ENCODE measurements at places on chromosomes 7 and 10. TPM values are rescaled to one million over a fixed set of nuclear protein-coding genes. Genes with fewer than 3 reads are reported as not detected.

GRCh38 chr7:101916041-101916800 is 98.8 kb downstream of the CUX1 start:
- DNase-seq = no peak

Gene RBP3
- total RNA-seq = not detected

GRCh38 chr10:87930141-87930540 is 66.7 kb downstream of the PTEN start:
- DNase-seq = no peak

DNA sequence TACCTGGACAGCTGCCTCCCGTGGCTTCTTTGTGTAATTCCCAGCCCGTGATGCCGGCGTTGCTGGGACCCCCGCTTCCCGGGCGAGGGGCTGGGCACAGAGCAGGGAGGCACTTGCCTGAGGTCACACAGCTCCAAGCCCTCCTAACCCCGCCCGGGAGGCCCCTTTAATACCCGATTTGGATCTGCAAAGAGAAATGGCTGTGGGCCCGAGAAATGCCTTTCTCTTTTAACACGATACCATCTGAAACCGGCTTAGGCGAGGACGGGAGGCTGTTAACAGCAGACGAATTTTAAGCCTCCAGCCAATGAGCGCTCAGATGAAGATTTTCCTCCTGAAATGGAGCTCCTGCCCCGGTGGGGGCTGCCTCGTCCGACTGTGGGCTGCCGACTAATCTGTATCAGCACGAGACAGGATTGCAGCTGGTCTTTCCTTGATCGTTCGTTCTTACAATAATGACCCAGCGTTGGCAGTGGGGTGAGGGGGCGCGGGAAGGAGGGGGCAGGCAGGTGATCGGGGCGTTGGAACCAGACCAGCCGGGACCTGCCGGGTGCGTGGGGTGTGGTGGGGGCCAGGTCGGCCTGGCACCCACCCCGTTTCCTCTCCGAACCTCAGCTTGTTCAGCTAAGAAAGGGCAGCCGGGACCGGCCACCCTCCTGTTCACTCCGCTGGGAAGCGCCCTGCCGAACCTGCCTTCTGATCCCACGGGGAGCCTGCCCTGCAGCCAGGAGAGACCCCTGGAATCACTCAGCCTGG is 36.2 kb upstream of the FOXL3 start:
- no peak for DNase-seq

Gene TDRD1
- not detected for total RNA-seq

GRCh38 chr7:111780527-111780926 is 218.2 kb upstream of the IMMP2L start:
- DNase-seq = no peak

Gene MMP21
- 0.30 TPM for total RNA-seq

DNA sequence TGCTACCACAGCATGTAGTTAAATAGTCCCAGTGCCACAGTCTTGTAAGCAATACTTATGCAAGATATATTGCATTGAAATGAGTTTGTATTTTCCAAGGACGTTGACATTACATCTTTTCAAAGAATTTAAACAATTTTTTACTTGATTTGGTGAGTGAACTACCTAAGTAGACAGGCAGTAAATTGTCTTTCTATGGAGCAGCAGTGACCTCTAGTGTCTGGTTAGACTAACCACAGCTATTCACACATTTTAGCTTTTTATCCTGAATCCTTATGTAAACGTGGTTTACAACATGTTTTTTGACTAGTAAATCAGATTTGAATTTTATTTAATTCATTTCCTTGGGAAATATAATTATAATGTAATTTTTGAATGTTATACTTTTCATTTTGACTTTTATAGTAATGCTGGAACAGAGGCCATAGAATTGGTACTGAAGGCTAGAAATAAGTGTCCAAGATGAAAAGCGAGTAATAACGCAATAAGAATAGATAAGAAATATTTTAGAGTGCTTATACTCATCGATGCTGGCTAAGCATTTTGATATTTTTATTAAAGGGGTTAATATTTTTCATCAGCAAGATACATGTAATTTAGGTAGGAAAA is 5.6 kb downstream of the LRRTM3 start:
- DNase-seq = no peak

Gene GIMAP6
- 14.4 TPM for total RNA-seq

Gene LRRD1
- total RNA-seq = 0.42 TPM

- DNase-seq = no peak
Observed at GRCh38 chr10:68900427-68901104, 549 bp upstream of the DDX50 start.

Gene BCCIP
- 40.0 TPM for total RNA-seq

DNA sequence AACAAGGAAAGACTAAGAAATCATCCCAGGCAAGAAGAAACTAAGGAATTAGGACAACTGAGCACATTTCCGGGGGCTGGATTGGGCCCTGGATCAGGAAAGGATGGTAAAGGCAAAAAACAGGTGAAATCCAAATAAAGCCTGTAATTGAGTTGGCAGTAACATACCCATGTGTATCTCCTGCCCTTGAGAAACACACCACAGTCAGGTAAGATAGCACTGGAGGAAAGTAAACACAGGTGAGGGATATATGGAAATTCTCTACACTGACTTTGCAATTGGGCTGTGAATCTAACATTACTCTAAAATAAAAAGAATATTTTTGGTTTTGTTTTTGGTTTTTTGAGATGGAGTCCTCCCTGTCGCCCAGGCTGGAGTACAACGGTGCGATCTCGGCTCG is 140.2 kb upstream of the FRMD4A start:
- DNase-seq = no peak

- no peak for DNase-seq
Observed at GRCh38 chr10:34063592-34063991, 729.1 kb upstream of the NRP1 start.

GRCh38 chr7:101134399-101134980 is 7.6 kb downstream of the SERPINE1 start:
- no peak for DNase-seq

- DNase-seq = peak; percentile 12
Observed at GRCh38 chr7:6640246-6640721, 3.2 kb downstream of the ZNF316 start.

DNA sequence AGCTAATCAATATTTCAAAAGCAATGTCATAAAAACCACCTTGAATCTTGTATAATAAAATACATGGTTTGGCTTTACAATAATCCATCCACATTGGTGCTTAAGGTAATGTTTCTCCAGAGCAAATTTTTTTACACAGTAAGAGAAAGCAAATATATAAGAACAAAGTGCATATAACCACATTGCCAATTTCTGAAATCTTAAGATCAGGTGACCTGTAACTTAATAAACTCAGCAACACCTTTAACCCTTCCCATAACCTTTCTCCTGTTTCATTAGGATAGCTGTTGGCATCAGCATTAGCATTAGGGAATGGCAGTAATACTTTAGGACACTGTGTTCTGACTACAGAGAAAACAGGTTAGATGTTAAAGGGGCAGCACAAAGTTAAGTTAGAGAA is 155.9 kb upstream of the SEMA3D start:
- DNase-seq = no peak

Gene SH2D4B
- not detected for total RNA-seq

Gene NPY
- total RNA-seq = 5.4 TPM

Gene ZNF655
- total RNA-seq = 114 TPM

GRCh38 chr10:48802611-48803071 is 118.0 kb downstream of the WDFY4 start:
- no peak for DNase-seq

Gene SEM1
- total RNA-seq = 24.3 TPM

- DNase-seq = no peak
Observed at GRCh38 chr10:625333-625696, 64.2 kb downstream of the DIP2C start.

GRCh38 chr10:34475786-34476185 is 339.3 kb downstream of the PARD3 start:
- no peak for DNase-seq

GRCh38 chr7:16697507-16698199 is 51.7 kb downstream of the BZW2 start:
- no peak for DNase-seq

GRCh38 chr10:77251297-77252013 is 386.2 kb downstream of the KCNMA1 start:
- DNase-seq = no peak

Gene OR2A42
- total RNA-seq = not detected

DNA sequence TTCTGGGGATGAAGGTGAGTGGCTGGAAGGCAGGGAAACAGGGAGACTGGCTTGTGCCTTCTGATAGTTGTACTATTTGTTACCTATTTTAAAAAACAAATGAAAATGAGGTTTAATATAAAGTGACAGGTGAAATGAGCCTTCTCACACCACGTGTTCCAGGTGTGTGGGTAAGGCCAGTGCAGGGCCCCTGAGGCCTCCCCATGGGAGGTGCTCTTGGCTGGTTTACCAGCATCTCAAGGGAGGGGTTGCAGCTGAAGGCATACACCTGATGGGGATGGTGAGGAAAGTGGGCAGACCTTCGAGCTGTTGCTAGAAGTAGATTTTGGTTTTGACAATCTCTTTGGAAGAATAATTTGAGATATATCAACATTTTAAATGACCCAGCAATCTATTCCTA is 103.6 kb downstream of the ARHGAP22 start:
- no peak for DNase-seq

Gene MAP3K8
- 74.1 TPM for total RNA-seq

DNA sequence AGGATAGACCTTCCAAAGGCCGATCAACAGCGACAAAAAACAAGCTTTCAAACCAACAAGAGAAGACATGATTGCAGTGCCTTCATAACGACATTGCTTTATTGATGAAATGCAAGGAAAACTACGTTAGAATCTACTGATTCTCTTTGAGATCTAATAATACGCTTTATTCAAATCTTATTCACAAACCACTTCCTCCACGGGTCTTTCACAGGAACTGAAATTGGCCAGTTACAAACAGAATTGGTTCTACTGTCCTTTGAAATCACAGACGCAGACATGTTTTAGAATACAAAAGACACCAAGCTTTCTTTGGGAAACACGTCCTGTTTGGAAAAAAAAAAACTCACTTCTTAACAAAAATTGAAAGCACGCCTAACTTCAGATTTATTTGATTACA is 74.7 kb upstream of the SEPHS1 start:
- no peak for DNase-seq

Gene CD36
- 196 TPM for total RNA-seq

GRCh38 chr10:71856619-71857018 is 5.6 kb upstream of the PSAP start:
- no peak for DNase-seq

Gene CTAGE15
- 1.5 TPM for total RNA-seq

DNA sequence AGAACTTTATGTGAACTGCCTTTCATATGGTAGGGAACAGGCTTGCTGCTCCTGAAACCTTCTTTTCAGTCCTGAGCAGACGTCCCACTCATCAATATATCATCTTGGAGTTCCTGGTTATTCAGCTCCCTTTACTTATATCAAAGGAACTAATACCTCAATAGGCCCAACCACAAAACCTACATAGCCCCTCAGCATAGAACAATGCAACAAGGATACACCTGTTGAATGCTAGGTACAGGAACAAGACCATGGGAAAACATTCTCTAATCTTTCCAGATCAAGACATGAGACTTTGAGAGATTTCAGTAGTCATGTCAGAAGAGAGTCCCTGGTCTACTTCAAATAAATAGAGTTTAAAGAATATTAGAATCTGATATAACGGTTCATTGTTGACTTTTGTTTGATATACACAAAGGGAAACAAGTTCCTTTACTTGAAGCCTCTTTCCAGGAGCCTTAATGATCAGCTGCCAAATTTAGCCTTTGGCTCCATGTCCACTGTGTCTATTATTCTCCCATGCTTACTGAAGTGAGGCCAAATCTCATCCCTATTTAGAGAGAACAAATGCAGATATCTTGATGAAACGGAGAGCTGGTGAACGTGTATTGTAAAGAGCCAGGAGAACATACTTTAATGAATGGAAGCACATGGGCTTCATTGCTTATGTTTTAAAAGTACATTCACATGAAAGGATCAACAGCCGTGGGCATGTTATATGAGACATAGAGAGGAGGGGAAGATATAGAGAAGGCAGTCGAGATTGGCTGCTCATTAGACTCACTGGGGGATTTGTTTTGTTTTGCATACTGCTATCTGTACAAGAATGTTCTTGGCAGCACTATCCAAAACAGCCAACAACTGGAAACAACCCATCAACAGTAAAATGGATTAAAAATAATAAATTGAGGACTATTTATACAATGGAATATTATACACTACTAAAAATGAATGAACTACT is 9.5 kb downstream of the RHOBTB1 start:
- DNase-seq = no peak

Gene PDK4
- total RNA-seq = 723 TPM

GRCh38 chr10:100651916-100652315 is 93.5 kb upstream of the PAX2 start:
- no peak for DNase-seq

Gene NPFFR1
- 5.4 TPM for total RNA-seq

GRCh38 chr10:133276435-133277201 is at the start of gene ADAM8:
Gene ADAM8, minus strand, starts transcription at chr10:133276868. Its CDS starts 51 bp downstream, at chr10:133276817.
- no peak for DNase-seq

DNA sequence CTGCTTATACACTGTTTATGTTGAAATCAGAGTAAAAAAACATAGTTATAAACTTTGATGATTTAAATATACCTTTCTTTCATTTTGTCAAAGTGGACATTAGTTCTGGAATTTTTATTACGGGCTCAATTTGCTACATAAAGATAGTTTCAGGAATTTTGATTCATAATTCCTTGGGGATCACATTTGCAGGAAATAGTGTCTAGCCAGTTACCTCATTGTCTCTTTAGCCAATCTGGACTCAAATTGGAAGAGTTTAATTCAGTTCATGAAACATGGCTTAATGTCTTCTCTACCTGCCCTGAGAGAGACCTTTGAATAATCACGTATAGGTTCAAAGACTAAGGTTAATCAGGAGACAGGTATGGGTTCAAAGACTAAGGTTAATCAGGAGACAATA is 262.6 kb downstream of the HGF start:
- no peak for DNase-seq

Gene ADIRF
- total RNA-seq = 1,392 TPM

GRCh38 chr10:120943542-120943941 is 92.4 kb downstream of the WDR11 start:
- DNase-seq = no peak

Gene LGI1
- 19.7 TPM for total RNA-seq
